ENCODE measurements at places on chromosomes 6 and 20. TPM values are rescaled to one million over a fixed set of nuclear protein-coding genes. Genes with fewer than 3 reads are reported as not detected.

TNFRSF6B gene
- not detected for total RNA-seq

LZTS3 gene
- 2.5 TPM for total RNA-seq

PBOV1 gene
- not detected for total RNA-seq

TFAP2A gene
- total RNA-seq, result not detected

NOX3 gene
- total RNA-seq, result not detected

ARMC2 gene
- 15.3 TPM for total RNA-seq

Data from activated naive CD8-positive, alpha-beta T cell treated with anti-CD3 and anti-CD28 coated beads, Interleukin-2, amount 10 ng/mL, durations not matched to agents 7 days and 5 days (primary cell).